ENCODE measurements at places on chromosomes 4 and X.

DNA sequence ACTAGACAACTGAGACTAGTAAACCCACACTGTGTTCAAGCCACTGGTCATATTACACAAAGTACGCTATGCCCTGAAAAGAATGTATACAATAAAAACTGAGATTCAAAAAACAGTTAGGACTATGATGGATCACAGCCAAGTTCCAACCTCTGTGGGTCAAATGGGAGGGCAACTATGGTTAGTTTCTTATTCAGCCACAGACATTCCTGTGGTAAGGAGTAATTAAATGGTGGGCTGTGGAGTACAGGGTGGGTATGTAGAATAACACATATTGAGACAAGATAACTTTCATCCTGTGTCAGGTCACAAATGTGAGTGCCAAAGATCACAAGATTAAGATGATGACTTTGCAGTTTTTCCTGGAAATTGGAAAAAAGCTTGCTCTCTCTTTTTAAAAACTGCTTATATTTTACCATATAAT lies 167.2 kb downstream of the NPNT start:
- no peak for DNase-seq

DNA sequence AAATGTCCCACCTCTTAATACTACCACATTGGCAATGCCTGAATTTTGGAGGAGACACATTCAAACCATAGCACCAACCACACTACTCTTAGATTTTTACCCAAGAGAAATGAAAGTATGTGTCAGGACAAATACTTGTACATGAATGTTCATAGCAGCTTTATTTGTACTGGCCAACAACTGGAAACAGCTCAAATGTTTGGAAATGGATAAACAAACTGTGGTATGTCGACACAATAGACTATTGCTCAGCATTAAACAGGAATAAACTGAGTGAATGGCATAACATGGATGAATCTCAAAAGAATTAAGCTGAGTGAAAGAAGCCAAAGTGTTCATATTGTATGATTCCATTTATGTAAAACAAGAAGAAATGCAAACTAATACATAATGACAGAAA lies 18.5 kb upstream of the EDA start:
- no peak for DNase-seq

- DNase-seq = no peak
Observed at GRCh38 chr4:183106839-183107238, 7.8 kb downstream of the WWC2 start.

- DNase-seq = no peak
Observed at GRCh38 chr4:58301376-58301999, 1191.3 kb upstream of the IGFBP7 start.

GRCh38 chrX:100731441-100732281 lies at the start of gene SYTL4:
Gene SYTL4, minus strand, starts transcription at chrX:100732121. Its CDS starts 30,084 bp downstream, at chrX:100702037.
- DNase-seq = no peak

DNA sequence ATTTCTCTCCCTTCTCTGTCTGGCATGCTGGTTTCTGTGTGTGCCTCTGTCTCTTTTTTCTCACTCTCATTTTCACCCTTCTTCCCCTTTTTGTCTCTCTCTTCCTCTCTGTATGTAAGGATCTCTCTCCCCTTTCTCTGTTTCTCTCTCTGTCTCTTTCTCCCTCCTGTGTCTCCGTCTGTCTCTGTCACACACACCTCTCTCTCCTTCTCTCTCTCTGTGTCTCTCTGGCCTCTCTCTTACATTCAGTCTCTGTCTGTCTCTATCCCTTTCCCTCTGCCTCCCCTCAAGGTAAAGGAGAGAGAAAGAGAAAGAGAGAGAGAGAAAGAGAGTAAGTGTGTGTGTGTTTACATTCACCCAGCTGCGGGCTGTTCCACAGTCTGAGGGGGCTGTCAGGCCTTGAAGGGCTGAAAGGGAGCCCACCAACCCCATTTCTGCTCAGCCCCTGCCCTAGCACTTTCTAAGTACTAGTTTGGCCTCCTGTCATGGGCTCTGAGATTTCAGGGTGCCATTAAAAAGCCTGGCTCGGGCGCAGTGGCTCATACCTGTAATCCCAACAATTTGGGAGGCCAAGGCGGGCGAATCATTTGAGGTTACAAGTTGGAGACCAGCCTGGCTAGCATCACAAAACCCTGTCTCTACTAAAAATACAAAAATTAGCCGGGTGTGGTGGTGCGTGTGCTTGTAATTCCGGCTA lies 9.6 kb upstream of the TSPYL2 start:
- DNase-seq = no peak

DNA sequence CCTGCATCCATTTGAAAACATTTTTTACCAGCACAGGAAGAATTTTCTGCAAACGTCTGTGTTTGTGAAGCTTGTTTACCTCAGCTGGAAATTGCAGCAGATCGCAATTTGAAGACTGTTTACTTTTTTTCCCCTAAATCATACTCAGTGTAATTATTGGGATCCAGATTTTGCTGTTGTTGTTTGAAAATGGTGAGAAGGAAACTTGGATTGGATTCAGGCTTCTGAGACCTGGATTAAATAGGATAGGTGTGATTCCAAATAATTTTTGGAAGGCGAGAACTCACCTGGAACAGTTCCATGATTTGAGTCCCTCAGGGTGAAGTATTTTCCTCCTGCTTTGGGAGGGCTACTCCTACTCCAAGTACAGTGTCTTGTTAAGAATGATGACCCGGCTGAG lies 279.8 kb downstream of the STIM2 start:
- no peak for DNase-seq

DNA sequence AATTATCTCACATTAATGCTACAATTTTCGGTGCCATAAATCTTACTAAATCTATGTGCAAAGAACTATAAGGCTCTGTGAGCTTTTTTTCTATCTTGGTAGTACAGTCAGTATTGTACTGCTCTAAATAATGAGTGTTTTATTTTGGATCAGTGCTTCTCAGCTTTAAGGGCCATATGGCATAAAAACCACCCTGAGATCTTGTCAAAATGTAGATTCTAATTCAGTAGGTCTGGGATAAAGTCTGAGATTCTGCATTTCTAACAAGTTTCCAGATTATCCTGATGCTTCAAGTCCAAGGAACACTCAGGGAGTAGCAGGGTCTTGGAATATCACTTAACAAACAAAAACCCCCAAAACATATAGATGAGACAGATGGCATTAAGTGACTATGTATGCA lies 486.5 kb downstream of the GRXCR1 start:
- DNase-seq = no peak

DNA sequence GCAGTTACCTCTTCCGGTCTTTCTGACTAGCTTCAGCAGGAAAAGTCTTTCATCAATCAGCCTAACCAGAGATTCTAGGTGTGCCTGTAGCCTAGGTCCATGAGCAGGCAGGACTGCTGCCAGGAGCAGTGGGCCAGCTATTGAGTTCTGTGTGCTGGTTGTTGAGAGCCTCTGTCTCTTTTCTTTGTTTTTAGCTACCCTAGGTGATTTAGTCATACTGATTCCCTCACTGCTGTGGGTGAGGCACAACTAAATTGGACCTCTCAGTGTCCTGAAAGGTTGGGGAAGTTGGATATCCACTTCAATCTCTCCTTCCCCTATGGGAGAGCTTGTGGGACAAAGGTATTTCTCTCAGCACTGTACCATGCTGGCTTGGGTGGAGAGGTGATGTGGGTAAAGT lies 354.9 kb downstream of the GPAT3 start:
- DNase-seq = no peak

DNA sequence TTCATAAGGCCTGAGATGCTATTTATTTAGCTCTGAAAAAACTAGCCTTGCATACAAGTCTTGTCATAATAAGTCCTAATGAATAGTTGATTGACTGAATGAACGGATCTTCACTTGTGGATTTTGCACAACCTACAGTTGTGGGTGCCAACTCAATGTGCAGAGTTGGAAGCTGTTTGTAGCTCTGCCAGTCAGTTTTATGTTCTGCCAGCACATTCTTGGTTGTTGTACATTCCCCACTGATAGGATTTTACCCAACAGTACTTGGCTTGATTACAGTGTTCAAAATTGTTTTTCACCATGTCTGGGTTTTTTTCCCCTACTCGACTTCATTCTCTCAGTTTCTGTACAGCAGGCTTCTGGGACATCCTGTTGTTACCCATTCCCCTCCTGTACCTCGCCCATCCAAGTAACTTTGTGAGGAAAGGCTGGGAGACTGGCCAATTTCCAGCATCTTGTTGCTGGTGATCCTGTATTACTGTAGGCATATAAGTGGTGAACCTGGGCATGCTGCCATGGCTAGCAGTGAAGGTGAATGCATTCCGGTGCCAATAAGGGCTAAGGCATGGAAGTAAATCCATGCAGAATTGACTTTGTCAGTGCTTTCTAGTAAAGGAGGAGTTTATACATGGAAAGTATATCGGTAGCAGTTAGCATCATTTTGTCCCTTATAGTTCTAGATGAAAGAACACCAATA lies 22.8 kb downstream of the IL1RAPL1 start:
- DNase-seq = no peak

GRCh38 chr4:183395395-183395794 lies 49.0 kb upstream of the CDKN2AIP start:
- DNase-seq = no peak

- no peak for DNase-seq
Observed at GRCh38 chr4:3297066-3297859, 4.4 kb downstream of the RGS12 start.

DNA sequence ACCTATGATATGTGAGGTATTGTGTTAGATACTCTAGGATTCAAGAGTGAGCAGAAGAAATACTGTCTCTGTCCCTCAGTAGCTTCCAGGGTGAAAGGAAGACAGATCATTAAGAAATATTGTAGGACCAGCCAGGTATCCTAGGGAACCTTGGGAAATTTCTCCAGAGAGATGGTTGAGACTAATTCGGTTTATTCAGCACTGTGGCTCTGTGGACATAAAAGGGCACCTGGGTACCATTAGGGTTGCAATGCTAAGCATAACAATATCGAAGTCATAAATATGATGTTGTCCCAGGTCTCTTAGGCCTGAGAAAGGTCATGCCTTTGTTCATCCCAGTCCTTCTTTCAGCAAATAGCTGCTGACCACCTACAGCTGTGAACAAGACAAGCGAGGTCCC lies 61.0 kb downstream of the FAM114A1 start:
- no peak for DNase-seq

GRCh38 chr4:90824266-90825150 lies 697.3 kb downstream of the CCSER1 start:
- DNase-seq = no peak

DNA sequence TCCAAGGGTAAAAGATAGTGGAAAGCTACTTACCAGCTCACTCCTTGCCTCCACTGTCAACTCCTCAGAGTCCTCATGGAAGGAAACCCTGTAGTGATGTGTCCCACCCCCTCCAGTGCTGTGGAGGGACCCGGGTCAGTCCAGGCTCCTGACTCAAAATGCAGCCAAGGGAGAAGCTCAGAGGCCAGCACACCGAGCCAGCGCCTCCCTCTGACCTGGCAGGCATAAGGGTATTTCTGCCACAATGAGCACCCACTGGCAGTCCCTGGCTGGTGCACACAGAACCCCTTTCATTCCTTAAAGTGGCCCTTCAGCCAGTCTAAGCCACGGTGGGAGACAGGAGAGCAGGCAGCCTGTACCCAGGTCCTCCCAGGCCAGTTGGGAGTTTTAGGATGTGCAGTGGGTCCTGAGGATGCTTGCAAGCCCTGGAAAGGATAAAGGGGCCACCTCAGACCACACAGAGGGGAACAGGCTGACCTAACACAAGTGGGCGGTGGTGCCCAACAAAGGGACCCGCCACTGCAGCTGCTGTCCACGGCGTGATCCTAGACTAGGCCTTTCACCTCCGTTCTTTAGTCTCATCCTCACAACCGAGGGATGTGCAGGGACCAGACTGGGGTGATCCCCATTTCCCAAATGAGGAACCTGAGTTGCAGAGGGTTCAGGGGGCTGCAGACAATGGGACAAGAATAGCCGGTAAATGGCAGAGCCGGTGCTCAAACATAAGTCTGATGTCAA lies 5.7 kb downstream of the JAKMIP1 start:
- no peak for DNase-seq

- DNase-seq = no peak
Observed at GRCh38 chrX:64196606-64197005, 8.9 kb downstream of the AMER1 start.

DNA sequence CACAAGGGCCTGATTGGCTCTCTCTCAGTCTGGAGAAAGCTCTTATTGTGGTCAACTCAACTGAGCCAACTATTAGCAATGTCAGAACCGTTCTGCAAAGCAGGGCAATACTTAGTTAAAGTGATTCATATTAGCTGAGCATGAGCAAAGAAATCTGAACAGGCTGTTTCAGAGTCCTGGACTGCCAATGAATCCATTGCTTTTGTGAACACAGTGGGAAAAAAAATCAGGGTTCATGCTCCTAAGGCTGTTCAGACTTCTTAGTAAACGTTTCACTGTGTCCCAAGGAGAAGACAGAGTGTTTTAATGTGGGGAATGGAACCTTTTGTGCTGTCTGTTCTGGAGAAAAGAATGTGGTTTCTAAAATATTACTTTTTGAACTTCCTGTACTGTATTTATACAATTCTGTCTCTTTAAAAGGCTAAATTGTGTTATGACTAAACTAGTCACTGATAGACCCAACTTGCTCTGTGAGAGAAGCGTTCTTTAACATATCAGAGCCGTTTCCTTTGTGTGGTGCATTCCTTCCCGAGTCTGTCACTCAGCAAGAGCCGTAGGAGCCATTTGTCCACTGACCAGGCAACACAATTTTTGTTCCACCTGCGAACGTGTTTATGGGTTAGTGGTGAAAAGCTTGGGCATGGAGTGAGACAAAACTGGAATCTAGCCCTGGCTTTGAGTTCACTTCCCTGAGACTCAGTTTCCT lies 366.1 kb downstream of the FBXO8 start:
- DNase-seq = no peak

DNA sequence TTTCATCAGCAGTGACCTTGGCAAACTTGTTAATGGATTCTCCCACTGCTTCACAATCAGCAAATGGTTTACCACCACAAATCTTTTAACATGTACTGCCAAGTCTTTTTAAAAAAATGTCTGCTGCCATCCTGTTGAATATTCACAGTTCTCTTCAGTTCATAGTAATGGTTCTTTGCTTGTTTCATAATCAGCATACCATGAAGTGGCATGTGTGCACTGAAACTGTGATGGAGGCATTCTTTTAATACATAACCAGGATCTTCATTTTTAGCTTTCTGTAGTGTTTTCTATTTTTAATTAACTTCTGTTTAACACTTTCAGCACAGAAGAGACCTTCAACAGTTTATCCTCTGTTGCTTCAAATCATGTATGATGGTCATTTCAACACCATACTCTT lies 230.1 kb upstream of the ARSJ start:
- DNase-seq = no peak

GRCh38 chr4:68997040-68997439 lies 45.4 kb upstream of the UGT2A3 start:
- DNase-seq = no peak

- no peak for DNase-seq
Observed at GRCh38 chr4:70681704-70682103, 6.6 kb upstream of the UTP3 start.
